NCI-H1930 (cell line): ENCODE measurements at places on chromosomes 7 and 10.

GRCh38 chr10:133332936-133333699 lies 3.6 kb downstream of the CALY start:
- no peak for DNase-seq

DNA sequence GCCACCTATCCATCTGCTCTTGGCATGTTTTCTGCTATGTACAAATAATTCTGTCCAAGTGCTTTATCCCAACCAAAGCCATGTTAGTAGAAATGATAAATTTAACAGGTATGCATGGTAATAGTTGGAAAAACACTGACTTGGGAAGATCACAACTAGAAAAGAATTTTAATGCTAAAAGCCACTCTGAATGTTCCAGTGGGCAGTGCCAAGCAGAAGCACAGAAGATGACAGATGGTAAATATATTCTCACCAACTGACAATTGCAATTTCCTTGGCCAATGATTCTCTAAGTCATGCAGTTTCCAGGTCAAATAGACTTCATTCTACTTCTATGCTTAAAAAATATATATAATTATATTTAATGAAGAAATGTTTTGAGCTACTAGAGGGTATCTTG lies 83.6 kb upstream of the SEMA3C start:
- DNase-seq, result no peak

- no peak for DNase-seq
Observed at GRCh38 chr7:8362723-8363369, 70.6 kb upstream of the NXPH1 start.

DNA sequence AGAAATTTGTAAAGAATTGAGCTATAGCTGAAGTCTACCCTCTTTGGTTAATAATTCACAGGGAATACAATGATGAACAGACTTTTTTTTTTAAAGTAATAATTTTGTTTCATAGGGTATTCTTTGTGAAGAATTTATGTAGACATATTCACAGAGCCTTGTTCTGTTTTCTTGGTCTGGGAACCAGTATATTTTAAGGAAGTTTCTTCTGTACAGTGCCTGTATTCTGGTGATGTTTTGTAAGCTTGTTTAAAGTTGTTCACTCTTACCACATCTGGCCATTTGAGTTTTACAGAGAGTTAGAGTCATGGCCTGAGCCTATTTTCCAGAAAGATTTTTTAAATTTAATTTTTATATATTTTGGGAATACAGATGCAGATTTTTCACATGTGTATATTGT lies 70.3 kb downstream of the CCSER2 start:
- DNase-seq, result no peak

DNA sequence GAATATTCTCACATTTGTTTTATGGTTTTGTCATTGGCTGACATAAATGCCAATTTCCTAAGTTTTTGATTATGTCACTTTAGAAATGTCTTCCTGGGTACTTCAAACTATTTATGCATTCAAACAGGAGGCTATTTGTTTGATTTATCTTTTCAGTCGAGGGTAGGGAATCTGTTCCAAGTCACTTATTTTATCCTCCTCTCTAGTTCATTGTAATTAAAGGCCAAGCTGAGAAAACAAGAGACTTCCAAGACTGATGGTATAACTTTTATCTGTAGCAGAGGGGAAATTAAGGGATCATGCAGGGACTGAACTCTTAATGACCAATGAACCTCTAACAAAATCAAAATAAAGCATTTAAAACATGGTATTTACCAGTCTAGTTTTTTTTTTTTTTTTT lies 968.4 kb downstream of the SORCS3 start:
- DNase-seq, result no peak

DNA sequence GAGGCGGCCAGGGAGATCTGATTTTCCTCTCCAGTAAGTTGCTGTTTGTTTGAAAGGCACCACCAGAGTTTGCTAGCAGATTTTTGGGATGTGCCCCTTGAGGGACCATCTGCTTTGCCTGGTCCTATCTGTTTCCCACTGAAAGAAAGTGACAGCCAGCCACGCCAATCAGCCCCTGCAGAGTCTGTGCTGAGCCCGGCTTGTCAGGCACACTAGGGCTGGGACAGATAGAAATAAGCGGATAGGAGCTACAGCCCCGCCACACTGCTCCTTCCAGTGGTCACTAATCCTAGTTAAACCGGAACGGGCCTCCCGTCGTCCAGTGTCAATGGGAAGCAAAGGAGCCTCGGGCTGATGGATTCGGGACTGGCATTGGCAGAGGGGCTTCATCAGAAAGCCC lies 161.9 kb upstream of the PRR15 start:
- DNase-seq, result no peak

- no peak for DNase-seq
Observed at GRCh38 chr7:19554581-19554980, 154.3 kb downstream of the POLR1F start.

DNA sequence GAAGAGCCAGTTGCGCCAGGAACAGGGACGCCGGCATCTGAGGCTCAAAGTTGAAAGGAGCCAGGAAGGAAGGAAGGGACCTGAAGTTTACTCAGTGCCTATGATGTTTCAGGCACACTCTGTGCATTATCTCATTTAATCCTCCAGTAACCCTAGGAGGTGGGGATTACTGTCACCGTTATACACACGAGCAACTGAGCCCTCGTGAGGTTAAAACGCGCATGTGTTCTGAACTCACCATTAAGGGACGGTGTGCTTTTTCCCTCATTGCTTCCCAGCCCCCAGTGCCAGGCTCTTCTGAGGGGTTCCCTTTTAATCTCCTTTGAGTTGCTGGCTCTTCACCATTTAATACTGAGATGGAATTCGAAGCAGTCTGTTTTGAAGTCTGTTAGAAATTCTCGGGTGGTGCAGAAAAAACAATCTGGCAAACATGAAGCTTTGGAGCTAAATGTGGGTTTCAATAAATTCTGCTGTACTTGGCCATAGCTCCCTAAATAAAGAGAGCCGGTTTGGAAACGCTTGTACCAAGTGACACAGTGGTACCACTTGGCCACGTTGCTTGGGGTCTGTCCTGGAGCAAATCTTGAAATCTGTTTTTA lies 102.2 kb downstream of the TAX1BP1 start:
- DNase-seq, result no peak

DNA sequence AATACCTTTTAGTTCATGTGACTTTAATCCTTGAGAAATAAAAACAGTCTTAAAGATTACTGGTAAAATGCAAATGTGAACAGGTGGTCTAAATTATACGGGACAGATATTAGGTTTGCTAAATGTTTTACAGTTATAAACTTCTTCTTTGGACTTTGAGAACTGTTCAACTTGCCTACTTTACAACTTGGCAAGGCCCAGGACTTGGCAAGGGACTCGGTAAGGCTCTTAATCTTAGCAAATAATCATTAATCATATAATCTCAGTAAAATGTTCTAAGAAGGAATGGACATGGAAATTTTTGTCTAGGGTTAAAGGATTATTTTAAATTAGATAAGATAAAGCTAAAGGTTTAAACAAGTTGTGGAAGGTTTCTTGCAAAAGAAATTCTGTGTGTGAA lies 4.8 kb upstream of the UBE2D4 start:
- DNase-seq, result no peak

- DNase-seq, result no peak
Observed at GRCh38 chr7:149878523-149878921, 4.8 kb downstream of the ATP6V0E2 start.

DNA sequence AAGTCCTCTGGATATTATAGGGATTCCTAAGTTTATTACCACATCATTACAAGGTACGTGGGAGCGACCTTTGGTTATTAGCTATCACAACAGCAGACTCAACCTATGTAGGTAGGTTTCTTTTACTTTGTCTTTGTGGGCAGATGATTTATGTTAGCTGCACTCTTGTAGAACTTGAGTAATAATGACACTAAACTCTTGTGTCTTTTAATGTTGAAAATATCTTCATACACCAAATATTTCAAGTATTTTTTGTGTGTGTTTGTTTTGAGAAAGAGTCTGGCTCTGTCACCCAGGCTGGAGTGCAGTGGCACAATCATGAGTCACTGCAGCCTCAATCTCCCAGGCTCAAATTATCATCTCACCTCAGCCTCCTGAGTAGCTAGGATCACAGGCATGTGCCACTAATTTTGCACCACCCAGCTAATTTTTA lies 19.2 kb upstream of the SUPV3L1 start:
- no peak for DNase-seq

- DNase-seq, result no peak
Observed at GRCh38 chr7:1669064-1669951, 769 bp upstream of the ELFN1 start.

GRCh38 chr10:26410356-26410755 lies 27.8 kb upstream of the APBB1IP start:
- no peak for DNase-seq

DNA sequence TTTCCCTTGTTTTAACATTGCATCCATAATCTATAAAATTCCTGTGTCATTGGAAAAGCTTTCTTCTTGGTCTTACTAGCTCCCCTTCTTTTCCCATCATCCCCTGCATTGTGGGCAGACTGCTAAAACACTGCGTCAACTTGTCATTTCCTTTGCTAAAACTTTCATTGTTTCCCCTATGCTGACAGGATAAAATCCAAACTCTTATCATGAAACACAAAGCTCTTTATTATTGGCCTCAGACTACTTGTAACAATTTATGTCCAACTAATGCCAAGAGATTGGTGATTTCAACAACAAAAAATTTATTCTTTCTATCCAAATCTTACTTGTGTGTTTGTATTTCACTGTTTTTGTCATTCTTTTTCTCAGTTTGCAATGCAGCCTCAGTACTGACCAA lies 339.1 kb downstream of the HGF start:
- no peak for DNase-seq

GRCh38 chr7:140646931-140647647 lies 6.5 kb upstream of the DENND2A start:
- peak; percentile 74 for DNase-seq
